GOT3 (cell line): ENCODE measurements at places on chromosomes 3 and 15.

GRCh38 chr3:122916580-122916979 lies 111.0 kb downstream of the SEMA5B start:
- no peak for DNase-seq

- no peak for DNase-seq
Measured at GRCh38 chr3:9986230-9986725, 363 bp downstream of the EMC3 start.

DNA sequence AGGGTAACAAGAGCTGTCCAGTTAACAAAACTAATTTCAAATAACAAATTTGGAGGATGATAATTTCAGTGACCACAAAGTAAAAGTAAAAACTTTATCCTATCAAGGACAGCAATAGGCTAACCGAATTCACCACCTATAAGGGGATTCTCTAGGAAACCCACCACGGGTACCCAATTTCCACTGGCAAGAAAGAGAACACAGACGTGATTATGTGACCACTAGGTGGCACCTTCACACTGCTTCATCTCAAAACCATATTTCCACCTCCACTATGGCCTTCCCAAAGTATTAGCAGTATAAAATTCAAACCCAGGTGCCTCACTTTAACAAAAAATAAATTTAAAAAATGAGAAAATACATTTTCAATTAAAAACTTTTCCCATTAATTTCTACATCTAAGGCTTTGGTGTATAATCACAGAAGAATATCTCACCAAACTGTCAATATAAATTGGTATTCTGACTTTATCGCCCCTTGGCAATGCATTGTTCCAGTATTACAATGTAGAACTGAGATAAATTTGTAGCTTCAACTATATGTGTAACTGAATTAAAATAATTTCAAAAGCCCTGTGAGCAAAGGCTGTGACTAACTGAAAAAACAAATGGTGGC lies 96.5 kb downstream of the FSIP1 start:
- DNase-seq: no peak

DNA sequence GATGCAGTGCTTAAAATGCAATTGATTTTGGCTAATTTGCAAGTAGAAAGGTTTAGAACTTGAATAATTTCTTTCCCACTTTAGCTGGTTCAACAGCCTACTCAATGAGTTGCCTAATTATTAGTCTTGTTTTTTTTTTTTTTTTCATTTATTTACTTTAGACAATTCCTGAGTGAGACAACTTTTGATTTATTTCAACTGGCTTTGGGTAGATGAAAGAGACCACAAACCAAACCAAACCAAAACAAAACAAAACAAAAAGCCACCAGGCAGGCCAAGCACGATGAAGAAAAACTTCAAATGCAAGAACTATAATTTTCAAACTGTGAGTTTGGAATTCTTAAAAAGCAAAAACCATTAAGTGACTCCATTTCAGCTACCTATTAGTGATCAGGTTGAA lies 469.9 kb downstream of the GBE1 start:
- DNase-seq: no peak

- no peak for DNase-seq
Measured at GRCh38 chr15:68421798-68422402, 10.1 kb downstream of the ITGA11 start.

- DNase-seq: no peak
Measured at GRCh38 chr15:50113187-50113505, 5.9 kb downstream of the ATP8B4 start.

DNA sequence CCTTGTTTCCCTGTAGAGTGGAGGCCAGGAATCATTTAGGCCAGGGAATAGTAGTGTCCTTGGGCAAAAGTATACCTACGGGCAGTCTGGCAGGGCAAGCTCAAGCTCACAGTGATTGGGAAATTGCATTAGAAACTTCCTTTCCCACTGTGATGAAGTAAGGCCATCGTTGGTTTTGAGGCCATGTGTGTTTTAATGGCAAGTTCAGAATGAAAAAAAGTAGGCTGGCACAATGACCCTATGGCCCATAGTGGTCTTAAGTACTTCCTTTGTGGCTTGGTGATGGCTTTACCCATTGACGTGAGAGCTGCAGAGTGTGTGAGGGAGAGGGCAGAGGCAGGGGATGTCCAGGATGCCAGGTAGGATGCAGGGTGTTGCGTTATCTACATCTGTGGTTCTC lies 28.8 kb downstream of the LIMD1 start:
- no peak for DNase-seq

- no peak for DNase-seq
Measured at GRCh38 chr15:42691308-42691707, 45.6 kb downstream of the CDAN1 start.

GRCh38 chr3:132522353-132522752 lies 74.7 kb upstream of the ACKR4 start:
- DNase-seq: no peak

GRCh38 chr3:194147679-194148078 lies 11.7 kb downstream of the HES1 start:
- DNase-seq: no peak

DNA sequence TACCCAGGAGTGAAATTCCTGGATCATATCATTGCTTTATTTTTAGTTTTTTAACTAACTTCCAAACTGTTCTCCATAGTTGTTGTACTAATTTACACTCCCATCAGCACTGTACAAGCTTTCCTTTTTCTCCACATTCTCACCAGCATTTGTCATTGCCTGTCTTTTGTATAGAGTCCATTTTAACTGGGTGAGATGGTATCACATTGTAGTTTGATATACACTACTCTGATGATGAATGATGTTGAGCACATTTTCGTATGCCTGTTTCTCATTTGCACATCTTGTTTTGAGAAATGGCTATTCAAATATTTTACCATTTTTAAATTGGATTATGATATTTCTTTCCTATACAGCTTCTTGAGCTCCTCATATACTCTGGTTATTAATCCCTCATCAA lies 1586.6 kb downstream of the SI start:
- DNase-seq: no peak

DNA sequence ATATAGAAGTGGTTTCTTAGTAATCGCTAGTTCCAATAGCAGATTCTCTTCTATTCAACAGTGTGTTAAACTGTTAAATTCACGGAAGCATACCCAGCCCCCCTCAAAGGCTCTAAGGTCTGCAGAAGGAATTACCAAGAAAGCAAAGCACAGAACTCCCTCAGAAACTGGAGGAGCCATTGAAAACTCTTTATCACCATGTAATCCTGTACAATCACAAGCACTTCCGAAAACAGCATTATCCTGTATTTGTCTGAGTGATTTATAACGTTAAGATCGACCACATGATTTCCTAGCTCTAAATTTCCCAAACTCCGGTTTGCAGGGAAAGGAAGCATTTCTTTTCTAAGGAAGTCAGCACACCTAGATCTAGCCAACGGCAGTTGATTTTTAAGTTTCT lies 20.0 kb downstream of the MYO1E start:
- no peak for DNase-seq

DNA sequence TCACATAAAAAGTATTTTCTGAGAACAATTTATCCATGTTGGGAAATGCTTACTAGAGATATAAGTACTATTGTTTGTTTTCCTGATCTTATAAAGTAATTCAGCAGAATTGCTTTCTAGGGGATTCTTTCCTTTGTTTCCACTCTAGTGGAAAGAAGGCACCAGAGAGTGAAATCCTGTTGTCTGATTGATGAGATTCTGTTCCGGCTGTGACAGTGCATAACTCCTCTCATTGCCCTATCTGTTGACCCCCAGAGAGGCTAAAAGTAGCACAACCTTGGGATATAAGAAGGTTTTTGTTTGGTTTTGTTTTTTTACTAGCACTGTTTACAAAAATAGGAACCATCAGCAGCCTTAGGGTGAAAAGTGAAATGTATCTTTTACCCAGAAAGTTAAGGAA lies 114.1 kb downstream of the ALCAM start:
- DNase-seq: no peak

- DNase-seq: no peak
Measured at GRCh38 chr3:127325629-127325961, 37.7 kb upstream of the PRR20G start.
